ENCODE measurements at places on chromosomes 4 and X.

DNA sequence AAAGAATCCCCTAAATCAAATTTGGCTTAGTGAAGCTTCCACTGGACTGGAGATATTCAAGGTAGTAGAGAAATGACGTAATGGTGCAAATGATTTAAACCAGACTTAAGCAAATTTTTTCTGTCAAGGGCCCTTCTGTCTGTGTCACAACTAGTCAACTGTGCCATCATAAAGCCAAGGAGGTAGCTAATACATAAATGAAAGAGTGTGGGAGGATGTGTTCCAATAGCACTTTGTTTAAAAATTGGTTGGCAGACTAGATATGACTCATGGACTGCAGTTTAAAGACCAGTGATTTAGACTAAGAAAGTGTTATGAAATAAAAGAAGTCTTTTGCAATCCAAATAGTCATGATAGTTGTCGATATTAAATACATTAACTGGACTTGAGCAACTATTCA lies 24.3 kb upstream of the TEX13C start:
- DNase-seq: no peak

DNA sequence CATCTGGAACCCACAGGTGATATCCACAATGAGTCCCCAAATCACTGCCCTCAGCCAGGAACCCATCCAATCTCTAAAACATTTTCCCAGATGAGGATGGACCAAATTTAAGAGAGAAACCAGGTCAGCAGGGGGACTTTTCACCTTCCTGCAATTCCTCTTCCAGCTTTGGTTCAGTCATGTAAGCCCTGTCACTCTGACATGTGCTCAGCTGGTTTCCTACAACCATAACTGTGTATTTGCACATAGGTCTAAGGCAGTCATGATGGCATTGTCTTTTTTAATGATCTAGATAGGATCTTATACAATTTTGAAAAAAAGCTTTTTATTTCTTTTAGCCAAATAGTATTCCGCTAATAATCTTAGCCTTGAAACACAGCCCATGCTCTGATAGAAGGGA lies 6.5 kb downstream of the CXXC4 start:
- no peak for DNase-seq

DNA sequence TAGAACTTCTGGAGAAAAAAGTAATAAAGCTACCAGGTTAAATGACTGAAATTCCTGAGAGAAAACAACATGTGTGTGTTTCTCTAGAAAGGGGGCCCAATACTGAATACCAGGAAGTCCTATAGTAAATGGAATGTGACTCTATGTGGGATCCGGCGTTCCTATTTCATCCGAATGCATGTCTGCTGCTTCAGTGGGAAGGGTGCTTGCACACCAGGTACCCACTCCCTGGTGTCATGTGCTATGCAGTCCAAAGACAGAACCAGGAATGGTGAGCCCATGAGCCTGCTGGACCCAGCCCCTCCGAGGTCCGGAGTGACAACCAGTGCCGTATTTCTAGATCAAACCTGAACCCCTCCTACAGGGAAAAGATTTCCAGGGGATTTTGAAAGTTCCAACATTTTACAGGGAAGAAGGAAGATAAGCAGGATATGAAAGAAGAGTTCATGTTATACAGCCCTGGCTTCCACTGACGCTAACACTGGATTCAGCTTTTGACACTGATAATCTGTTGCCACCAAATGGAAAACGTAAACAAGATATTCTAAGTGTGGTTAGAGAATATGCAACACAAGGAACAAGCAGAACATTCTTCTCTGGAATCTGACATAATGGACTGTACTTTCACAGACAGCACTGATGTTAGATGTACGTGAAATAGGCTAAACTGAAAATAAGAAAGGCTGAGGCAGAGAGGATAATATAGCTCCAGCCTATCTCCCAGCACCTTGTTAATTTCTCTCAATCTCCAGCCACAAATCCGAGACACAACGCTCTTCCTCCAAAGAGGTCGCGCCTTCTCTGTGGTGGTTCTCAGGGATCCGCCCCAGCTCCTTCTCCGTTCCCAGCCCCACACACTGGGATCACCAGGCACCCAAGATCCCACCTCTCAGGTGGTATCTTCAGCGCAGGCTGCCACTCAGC lies 725 bp upstream of the CXCL1 start:
- DNase-seq: no peak

DNA sequence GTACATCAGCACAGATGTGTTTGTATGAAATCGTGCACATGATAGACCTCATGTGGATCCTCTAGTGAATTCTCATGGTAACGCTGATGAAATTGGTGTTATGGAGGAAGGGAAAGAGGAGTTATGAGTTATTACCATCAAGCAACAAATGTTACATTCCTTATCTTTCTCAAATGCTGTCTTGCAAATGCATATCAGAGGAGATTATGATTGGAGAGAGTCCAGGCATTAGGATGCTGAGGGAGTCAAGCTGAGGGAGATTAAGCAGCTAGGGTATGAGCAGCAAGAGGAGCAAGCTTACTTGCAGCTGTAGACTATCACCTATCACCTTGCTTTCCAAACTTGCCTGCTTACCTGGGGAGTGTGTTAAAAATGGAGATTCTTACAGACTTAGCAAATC lies 36.8 kb upstream of the SFRP2 start:
- DNase-seq: no peak

GRCh38 chr4:22339491-22339890 lies 176.4 kb downstream of the ADGRA3 start:
- no peak for DNase-seq

DNA sequence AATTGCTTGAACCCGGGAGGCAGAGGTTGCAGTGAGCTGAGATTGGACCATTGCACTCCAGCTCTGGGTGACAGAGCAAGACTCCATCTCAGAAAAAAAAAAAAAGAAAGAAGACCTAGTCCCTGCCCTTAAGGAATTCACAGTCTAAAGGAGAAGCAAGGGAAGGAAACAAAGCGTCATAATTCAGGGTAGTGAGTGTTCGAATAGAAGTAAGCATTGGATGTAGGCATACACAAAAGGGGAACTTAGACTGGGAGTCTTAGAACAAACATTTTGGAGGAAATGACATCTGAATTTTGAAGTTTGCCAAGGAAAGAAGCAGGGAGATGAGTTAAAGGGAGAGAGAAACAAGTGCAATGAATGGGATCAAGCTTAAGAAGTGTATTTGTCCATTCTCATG lies 32.4 kb downstream of the PPM1K start:
- no peak for DNase-seq

DNA sequence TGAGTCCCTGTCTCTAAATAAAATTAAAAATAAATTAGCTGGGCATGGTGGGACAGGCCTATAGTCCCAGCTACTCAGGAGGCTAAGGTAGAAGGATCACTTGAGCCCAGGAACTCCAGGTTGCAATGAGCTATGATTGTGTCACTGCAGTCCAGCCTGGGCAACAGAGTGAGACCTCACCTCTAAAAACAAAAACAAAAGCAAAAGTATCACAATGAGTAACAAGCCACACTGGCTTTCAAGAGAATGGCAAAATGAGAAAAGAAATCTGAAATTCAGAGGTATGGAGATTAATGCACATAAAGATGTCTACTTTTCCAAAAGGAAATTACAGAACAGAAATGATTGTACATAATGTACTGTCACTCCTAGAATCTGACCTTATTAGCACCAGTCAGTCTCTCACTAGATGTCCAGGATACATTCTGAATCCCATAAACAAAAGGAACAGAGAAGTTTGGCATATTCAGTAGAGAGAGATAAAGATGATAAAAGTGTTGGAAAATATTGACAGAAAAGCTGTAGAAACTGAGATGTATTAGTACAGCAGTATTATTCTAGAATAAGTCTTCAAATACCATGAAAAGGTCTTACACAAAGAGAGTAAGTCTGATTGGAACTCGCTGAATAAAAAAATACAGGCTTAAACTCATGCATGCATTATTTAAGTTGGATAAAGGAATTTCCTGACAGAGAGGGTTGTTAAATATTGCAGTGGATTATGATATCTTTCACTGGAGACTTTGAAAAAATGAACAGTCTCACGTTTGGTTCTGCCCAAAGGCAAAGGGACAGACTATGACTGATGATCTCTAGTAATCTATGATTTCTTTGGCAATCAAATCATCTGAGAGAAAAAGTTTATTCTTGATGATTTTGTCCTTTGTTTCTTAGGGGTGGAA lies 102.5 kb downstream of the SH3RF1 start:
- no peak for DNase-seq

DNA sequence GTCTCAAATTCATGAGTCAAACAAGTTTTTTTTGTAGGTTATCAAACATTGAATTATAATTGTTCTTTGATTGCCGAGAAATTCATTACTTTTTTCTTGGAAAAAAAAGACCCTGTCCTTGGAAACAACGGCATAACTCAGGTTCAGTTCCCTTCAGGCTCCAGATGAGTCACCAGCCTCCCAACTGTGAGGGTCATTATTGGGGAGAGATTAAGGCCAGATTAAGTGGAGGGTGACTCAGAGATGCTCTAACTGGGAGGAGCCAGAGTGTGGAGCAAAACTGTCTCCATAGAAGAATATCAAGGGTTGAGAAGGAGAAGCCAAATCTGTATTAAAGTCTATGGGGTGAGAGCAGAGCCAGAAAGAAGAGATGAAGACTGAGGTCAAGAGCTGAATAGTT lies 9.6 kb downstream of the ADGRG4 start:
- DNase-seq: no peak

DNA sequence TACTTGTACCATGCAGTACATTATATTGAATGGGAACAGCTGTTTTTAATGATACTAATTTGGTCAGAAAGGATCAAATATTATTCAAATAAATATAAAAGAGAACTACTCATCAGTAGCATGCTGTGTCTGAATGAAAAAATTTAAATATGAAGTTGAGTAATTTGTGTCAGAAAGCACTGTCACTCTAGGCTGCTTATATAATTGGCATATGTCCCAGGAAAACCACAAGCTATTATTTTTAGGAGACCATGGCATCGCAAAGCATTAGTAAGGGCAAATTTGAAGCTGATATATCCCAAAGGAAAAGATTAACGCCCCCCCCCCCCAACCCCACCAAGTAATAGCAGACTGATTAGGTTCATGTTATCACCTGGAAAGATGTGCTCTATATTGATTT lies 388.5 kb upstream of the SPANXN4 start:
- no peak for DNase-seq

- peak; percentile 71 for DNase-seq
These were observed 6.8 kb upstream of the CLCN5 start for GRCh38 chrX:49915361-49916222.

GRCh38 chr4:107060388-107060787 lies 24.3 kb upstream of the DKK2 start:
- DNase-seq: no peak

- no peak for DNase-seq
These were observed 83.3 kb downstream of the AKAP4 start for GRCh38 chrX:50117476-50117875.

- DNase-seq: no peak
These were observed 67.4 kb upstream of the INPP4B start for GRCh38 chr4:142913461-142914030.

DNA sequence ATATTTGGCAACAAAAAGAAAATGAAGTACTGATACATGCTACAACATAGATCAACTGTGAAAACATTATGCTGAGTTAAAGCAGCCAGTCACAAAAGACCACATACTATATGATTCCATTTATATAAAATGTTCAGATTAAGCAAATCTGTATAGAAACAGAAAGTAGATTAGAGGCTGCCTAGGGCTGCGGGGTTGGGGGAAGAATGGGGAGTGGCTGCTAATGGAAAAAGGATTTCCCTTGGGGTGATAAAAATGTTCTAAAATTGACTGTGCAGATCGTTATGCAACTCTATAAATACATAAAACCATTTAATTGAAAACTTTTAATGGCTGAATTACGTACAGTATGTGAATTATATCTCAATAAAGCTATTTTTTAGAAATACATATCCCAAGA lies 46.8 kb downstream of the NEK1 start:
- no peak for DNase-seq

DNA sequence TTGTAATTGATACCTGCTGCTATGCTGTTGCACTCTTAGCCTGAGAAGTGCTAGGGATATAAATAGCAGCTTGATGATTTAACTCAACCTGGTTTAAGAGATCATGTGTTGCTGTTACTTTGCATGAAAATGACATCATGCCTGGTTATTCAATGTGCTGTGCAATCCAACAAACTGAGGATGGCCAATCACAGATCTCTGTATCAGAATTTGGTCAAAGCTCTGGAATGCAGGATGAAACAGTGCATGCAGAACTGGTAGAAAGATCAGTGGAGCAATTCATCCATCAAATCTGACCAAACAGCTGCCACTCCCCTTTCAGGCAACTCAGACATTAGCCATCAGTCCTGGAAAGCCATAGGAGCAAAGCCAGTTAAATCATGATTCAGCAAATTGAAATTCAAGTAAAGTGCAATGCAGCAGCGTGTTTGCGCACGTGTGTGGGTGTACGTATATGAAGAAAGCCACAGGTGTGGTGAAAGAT lies 160.3 kb upstream of the RASGEF1B start:
- DNase-seq: no peak

DNA sequence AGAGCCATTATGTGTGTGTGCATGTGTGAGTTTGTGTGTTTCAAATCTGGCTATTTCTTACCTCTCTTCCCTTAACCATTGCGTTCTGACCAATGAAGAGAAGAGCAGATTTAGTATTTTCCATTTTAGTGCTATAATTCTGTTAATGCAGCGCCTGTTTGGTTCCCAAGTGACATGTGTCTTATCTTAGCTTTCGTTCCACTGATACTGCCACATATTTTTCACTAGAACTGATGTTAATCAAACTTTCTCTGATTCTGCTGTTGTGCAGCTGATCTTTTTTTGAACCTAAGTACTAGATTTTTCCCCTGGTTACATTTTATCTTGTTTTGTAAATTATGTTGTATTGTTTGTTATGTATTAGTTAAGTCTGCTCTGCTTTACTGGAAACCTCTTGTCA lies 152.9 kb upstream of the MID1 start:
- no peak for DNase-seq

GRCh38 chr4:138910195-138910913 lies 105.2 kb upstream of the NOCT start:
- no peak for DNase-seq

- DNase-seq: no peak
These were observed 60.8 kb upstream of the GRPEL1 start for GRCh38 chr4:7128644-7129043.

All from natural killer cell treated with Interleukin-12 subunit alpha and Interleukin-12 subunit beta and Interleukin-15 and Interleukin-18, amount 100 ng/mL, for 72 hours (primary cell).